ENCODE measurements at places on chromosomes 1 and 21. TPM values are rescaled to one million over a fixed set of nuclear protein-coding genes. Genes with fewer than 3 reads are reported as not detected.

DNA sequence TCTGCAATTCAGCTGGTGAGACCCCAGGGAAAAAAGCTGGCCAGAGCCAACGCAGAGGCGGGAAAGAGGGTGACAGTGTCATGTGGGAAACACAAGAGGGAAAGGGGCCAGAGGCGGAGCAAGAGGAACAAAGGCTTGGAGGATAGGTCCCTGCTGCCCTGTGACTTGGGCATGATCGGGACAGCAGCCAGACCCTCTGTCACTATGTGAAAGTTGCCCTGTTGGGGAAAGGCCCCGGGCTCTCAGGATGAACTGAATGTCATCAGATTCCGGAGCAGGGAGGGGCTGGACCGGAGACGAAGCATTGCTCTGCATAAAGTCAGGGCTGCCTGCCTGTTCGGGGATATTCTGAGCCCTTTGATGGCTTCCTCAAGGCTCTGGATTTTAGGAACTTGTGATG, 5.7 kb upstream of the ELF3 start:
- no peak for DNase-seq
- H3K4me1 ChIP-seq = no peaks in the 10 kb centered on the region

DNA sequence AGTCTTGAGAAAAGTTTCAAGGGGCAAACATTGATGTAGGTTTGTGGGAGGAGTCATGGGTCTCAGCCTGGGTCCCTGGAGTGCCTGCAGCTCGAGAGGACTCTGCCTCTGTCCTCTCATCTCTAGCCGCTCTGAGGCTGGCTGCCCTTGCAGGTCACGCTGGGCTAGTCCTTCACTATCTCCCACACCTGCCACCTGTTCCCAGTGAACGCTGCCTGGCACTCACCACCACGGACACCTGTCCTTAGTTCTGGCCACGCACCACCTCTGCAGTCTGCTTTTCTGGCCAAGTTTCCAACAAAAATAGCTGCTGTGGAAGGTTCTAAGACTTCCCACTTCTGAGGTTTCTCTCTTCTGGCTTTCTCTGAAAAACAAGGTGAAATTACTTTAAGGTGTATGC, 52.5 kb downstream of the SH3BGR start:
- no peaks in the 10 kb centered on the region for H3K27me3 ChIP-seq
- H3K27ac ChIP-seq = no peak overlapping the region
- DNase-seq = no peak
- H3K4me3 ChIP-seq = no peak overlapping the region
- H3K36me3 ChIP-seq = no peaks in the 10 kb centered on the region
- H3K4me1 ChIP-seq = no peaks in the 10 kb centered on the region

- DNase-seq = no peak
- no peak overlapping the region for H3K27ac ChIP-seq
- H3K4me3 ChIP-seq = no peak overlapping the region
- no peaks in the 10 kb centered on the region for H3K36me3 ChIP-seq
- H3K4me1 ChIP-seq = no peaks in the 10 kb centered on the region
Measured at GRCh38 chr1:172411791-172412338, 8.6 kb upstream of the C1orf105 start.

DNA sequence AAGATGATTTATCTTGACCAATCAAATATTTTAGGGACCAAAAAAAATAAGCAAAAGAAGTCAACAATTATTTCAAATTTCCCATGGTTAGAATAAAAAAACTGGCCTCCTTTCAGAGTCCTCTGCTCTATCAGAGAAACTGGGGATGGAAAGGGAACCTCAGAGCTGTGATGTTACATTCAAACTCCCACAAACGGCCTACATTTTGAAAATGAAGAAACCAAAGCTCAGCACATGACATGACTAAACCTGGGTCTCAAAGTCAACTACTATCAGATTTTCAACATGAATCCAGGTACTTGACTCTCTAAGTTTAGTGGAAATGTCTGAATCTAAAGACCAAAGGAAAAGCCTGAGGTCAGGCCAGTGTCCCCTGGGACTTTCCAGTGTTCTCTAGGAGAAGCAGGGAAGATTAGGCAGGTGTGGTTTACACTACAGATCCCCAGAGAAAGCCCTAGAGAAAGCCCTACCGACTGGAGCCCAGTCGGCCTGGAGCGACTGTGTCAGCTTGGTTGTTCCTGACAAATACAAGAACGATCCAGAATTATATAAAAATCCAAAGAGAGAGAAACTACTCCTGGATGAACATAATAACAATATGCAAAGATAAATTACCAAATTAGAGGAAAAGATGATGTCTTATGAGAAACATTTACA, 24.8 kb downstream of the JAK1 start:
- H3K4me3 ChIP-seq = peak overlapping the region; percentile 38
- H3K27me3 ChIP-seq = no peaks in the 10 kb centered on the region
- peaks cover 9% of the 10 kb centered on the region for H3K36me3 ChIP-seq

DNA sequence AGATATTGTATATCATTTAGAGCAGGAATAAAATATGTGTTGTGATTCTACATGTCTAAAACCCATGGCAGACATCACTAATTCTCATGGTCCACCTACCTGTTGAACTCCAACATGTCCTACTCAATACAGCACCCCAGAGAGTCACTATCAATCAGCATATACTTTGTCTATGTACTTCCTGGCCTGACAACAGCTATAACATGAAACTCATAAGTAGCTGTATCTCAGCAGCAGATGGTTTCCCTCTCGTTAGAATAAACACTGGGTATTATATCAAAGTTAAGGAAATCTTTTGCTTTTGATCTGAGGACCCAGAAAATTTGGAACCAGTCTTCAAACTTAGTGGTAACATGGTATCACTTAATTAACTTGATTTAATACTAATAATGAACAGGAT, 15.8 kb downstream of the ARPC5 start:
- H3K4me3 ChIP-seq = no peak overlapping the region
- no peak for DNase-seq
- H3K27me3 ChIP-seq = no peaks in the 10 kb centered on the region
- no peak overlapping the region for H3K27ac ChIP-seq
- peaks cover 2% of the 10 kb centered on the region for H3K36me3 ChIP-seq

GRCh38 chr1:37486680-37487618, 12.6 kb downstream of the ZC3H12A start:
- no peak overlapping the region for H3K4me3 ChIP-seq
- no peaks in the 10 kb centered on the region for H3K27me3 ChIP-seq
- H3K4me1 ChIP-seq = peaks cover 11% of the 10 kb centered on the region
- peak overlapping the region; percentile 37 for H3K27ac ChIP-seq
- DNase-seq = peak; percentile 66

- H3K4me1 ChIP-seq = no peaks in the 10 kb centered on the region
- no peaks in the 10 kb centered on the region for H3K27me3 ChIP-seq
- no peak overlapping the region for H3K27ac ChIP-seq
- H3K36me3 ChIP-seq = no peaks in the 10 kb centered on the region
Measured at GRCh38 chr1:178241057-178241456, 147.2 kb downstream of the RASAL2 start.

DNA sequence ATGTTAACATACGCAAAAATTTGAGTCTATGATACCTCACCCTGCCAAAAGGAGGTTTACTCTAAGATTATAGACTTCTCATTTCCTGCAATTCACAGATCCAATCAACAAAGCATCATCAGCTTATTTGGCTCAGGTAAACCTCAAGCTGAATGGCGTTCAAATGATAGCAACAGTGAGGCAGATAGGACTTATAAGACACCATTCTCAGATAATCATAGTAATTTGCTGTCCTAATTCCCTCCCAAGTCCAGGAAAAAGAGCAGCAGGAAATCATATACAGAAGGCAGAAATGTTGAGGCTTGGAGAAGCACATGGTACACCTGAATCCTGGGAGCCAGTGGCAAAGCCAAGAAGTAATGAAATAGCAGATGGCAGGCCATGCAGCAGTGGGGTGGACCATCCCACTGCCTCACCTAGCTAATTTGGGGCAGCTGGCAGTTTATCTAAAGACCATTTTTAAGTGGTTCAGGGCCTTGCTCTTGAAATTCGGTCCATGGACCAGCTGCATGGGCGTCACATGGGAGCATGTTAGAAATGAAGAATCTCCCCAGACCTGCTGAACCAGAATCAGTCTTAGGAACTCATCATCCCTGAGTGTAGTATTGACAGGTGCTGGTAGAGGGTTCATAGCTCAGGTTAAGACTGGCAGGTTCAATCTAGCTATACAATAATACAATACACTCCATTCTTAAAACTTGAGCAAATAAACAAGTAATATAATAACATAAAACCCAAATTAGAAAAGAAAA, 57.7 kb downstream of the ASTN1 start:
- DNase-seq = no peak
- no peaks in the 10 kb centered on the region for H3K36me3 ChIP-seq
- H3K27me3 ChIP-seq = no peaks in the 10 kb centered on the region
- no peak overlapping the region for H3K4me3 ChIP-seq
- no peak overlapping the region for H3K27ac ChIP-seq

DNA sequence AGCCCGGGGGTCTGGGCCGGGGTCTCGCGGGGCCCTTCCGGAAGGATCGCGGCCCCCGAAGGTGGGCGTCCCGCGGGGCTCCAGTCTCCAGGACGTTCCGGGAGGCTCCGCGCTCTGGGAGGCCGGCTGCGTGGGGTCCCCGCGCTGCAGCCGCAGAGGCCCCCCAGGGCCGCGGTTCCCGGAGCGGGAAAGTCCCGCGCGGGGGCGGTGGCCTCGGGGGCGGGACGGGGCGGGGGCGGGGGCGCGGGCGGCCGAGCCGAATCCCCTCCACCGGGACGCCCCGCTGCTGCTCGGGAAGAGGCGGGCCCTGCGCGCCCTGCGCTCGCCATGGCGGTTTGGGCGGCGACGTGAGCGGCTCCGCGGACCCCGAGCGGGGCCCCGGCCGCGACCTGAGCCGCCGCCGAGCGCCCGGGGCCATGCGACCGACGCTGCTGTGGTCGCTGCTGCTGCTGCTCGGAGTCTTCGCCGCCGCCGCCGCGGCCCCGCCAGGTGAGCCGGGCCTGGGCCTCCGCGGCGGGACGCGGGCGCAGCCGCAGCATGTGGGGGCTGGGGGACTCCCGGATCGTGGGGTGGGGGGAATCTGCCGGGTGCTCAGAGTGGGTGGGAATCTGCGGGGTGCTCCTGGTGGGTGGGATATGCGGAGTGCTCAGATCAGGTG, at the start of gene IFNGR2:
Gene IFNGR2, plus strand, starts transcription at position 286 of the 658 bp plus-strand sequence. Its CDS starts 131 bp downstream, at position 417.
- H3K4me3 ChIP-seq = peak within 1 kb of the TSS; percentile 82
- peak; percentile 43 for DNase-seq
- H3K27ac ChIP-seq = peak within 1 kb of the TSS; percentile 61

DNA sequence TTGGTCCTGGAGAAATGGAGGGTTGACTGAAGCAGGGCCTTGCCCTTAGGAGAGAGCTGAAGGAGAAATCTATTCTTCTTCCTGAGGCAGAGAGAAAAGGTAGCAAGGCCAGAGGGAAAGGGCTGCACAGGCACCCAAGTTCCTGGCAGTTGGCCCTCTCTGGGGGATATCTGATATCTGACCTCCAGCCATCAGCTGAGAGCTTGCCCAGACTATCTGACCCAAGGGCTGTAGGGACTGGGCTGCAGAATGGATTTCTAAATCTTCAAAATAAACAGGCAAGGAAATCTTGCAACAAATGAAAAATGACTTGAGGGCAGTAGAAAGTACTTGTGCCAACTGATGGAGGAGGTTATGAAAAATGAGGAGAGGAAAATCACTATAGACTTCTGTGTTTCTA, 498 bp upstream of the CLCA2 start:
- no peak overlapping the region for H3K27ac ChIP-seq
- no peaks in the 10 kb centered on the region for H3K36me3 ChIP-seq
- DNase-seq = no peak
- H3K4me1 ChIP-seq = no peaks in the 10 kb centered on the region
- peaks cover 14% of the 10 kb centered on the region for H3K27me3 ChIP-seq
- no peak overlapping the region for H3K4me3 ChIP-seq

GRCh38 chr1:175802407-175803123, 59.2 kb upstream of the TNR start:
- H3K4me3 ChIP-seq = no peak overlapping the region
- no peak overlapping the region for H3K27ac ChIP-seq
- no peak for DNase-seq
- no peaks in the 10 kb centered on the region for H3K4me1 ChIP-seq
- no peaks in the 10 kb centered on the region for H3K27me3 ChIP-seq
- no peaks in the 10 kb centered on the region for H3K36me3 ChIP-seq

DNA sequence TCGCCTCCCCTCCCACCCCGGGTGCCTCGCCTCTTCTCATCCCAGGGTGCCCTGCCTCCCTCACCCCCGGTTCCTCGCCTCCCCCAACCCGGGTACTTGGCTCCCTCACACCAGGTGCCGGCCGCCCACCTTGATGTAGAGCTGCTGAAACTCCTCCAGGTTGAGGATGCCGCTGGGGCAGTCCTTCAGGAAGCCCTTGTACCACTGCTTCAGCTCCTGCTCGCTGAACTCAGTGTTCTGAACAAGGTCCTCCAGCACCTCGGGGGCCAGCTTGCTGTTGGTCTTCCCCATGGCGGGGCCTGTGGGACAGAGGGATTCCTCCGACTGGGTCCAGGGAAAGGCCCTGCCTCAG, 6.9 kb downstream of the HPCAL4 start:
- no peaks in the 10 kb centered on the region for H3K27me3 ChIP-seq
- H3K4me1 ChIP-seq = peaks cover 45% of the 10 kb centered on the region
- H3K4me3 ChIP-seq = no peak overlapping the region
- peaks cover 4% of the 10 kb centered on the region for H3K36me3 ChIP-seq
- H3K27ac ChIP-seq = peak overlapping the region; percentile 8

DNA sequence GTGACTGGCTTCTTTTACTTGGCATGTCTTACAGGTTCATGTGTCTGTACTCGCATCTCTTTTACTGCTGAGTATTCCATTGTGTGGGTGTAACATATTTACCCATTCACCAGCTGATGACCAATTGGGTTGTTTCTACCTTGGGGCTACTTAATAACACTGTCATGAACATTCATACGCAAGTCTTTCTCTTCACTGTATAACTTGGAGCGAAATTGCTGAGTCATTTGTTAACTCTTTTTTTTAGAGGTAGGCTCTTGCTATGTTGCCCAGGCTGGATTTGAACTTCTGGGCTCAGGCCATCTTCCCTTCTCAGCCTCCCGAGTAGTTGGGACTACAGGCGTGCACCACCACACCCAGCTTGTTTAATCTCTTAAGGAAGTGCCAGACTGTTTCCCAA, 6.5 kb downstream of the PYCR2 start:
- DNase-seq = no peak
- peaks cover 24% of the 10 kb centered on the region for H3K36me3 ChIP-seq
- H3K4me3 ChIP-seq = no peak overlapping the region
- no peak overlapping the region for H3K27ac ChIP-seq

DNA sequence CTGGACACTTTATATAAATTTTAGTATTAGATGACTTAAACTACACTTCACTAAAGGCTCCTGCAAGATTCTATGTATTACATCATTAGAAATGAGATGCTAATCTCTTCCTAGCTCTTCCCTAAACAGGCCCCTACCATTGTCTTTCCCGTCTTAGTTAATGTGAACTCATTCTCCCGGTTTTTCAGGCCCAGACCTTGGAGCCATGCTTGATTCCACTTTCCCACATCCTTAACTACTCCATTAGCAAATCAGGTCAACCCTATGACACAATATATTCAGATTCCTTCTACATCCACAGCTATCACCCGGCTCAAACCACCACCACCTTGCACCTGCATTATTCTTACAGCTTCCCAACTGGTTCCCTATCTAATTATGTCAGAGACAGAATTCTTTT, 73.3 kb downstream of the NVL start:
- no peaks in the 10 kb centered on the region for H3K27me3 ChIP-seq
- H3K4me1 ChIP-seq = no peaks in the 10 kb centered on the region
- H3K36me3 ChIP-seq = peaks cover 4% of the 10 kb centered on the region

NHLH1 gene
- not detected for total RNA-seq

ARTN gene
- 1.5 TPM for total RNA-seq

ROR1 gene
- not detected for total RNA-seq

WNT3A gene
- not detected for total RNA-seq

CCDC27 gene
- total RNA-seq = not detected

DENND4B gene
- total RNA-seq = 133 TPM

ADAM30 gene
- total RNA-seq = not detected

KRTAP10-7 gene
- not detected for total RNA-seq

CHRM3 gene
- 1.3 TPM for total RNA-seq
